T-helper 2 cell (primary cell): ENCODE measurements at places on chromosomes 2 and 18.
A peak's percentile ranks its signal among the peaks of the same experiment; 100 is the strongest.

DNA sequence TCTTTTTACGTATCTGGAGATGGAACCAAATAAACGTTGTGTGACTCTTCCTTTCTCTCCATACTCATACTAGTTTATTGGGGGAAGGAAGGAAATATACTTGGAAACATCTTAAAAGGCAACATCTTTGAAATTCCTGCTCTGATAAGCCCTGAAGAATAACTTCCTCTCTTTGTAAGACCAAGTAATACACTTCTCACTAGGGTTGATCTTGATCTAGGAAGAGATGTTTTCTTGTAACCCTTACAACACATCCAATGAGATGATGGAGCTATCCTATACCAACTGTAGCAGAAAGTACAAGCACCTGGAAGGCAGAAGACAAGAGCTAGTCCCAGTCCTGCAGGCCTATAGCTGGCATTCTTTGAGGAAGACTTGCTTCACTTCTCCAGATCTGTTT lies 2.0 kb downstream of the ANKRD44 start:
- no peak for DNase-seq

DNA sequence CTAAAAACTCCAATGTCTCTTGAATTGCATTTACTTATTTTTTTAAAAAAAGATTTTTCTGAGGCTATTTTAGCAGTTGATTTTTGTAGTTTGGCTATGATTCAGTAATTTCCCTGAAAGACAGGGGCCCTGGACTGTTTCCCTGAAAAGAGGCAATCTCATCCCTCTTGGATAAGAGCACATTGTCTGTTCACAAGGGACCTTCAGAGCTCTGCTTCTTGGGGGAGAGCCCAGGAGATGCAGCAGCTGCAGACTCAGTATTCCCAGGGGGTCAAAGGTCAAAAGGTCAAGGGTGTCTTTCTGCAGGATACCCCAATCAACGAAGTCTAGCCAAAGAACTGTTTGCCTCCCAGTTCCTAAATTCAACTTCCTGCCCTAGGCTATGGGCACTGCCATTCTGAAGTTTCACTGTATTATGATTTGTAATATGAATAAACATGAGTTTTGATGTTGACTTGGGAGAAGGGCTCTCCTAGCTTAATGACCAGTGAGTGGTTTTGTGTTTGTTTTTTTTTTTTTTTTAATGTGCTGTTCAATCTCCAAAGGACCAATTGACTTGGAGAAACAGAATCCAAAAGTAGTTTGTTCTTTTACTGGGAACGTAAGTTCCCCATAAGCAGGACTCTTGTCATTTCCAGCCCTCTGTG lies 157.0 kb upstream of the SERPINE2 start:
- no peak for DNase-seq

GRCh38 chr2:240387669-240388358 lies 47.6 kb upstream of the GPC1 start:
- no peak for DNase-seq

DNA sequence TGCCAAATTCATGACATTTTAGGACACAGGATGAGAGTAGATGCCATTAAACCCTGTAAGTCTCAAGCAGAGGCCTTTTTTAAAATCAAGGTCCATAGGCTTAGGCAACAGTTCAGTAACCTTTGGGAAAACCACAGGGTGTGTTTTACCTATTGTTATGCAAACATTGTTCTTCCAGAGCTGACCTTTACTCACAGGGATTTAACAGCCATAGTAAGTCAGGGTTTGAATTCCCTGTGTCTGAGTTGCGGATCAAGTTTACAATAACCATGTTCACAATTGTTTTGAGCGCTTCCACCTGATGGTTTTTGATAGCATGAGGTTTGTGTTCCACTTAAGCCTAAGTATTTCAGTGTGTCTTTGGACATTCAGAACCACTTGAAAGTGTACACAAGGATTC lies 160.1 kb upstream of the BOD1L2 start:
- no peak for DNase-seq

- no peak for DNase-seq
Observed at GRCh38 chr18:44899832-44900231, 219.1 kb downstream of the SETBP1 start.

DNA sequence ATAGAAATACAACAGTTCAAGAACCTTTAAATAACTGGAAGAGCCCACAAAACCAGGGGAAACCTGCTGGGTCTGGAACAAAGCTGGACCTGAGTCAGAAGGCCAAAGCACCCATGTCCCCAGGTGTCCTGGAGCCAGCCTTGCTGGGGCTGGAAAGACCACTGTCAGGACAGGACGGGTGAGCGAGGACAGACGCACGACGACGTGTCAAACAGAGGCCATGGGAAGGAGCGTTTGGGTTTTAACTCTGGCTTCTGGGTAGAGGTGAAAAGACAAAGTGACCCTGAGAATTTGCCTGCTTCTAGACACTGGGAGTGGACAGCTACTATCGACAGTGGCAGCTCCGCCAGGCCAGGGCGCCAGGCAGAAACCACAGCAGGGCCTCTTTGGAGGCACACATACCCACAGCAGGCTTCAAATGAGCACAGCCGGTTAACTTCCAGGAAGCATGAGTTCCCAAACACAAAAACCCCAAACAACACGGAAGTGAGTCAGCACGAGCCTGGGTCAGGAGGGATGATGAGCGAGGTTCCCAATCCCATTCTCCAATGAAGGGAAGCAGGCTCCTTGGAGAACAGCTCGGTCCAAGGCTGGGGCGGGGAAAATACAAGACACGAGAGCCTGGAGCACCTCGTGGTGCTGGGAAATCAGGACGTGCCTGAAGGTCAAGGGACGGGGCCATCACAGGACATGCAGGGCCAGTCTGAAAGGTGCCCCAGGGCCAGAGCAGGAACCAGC lies 208.0 kb downstream of the TWIST2 start:
- no peak for DNase-seq

DNA sequence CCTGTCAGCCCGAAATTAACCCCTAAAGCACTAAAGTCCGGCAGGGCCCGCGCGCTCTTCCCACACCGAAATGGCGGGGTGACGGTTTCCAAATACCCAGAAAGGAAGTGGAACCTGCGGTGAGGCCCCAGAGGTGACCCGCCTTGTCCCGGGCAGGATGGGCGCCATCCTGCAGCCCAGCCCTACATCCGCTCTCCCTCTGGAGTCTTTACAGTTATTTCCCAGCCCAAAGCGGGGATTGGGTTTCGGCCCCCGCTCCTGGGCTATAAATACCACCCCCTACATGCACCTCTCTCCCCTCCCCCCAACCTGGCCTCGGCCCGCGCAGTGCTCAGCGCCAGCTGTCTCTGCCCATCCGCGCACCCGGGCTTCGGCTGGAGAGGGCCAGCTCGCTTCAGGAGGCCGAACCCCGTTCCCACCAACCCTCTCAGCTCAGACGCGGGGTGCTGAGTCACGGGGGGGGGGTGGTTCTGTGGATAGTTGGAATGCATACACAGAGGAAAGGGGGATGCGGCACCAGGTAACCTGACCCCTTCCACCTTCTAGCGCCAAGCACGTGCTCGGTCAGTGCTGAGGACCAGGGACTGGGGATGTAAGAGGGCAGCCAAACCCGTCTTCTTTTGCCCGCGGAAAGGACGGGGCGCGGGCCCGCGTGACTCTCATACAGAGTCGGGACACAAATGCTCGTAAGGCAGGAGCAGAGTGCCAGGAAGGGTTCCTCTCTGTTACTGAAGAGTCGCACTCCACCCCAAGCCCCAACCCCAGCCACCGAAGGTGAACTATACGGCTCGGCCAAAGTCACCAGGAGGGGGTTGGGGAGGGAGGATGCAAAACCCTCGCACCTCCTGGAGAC lies at the start of gene TUBA4B:
TSS of gene TUBA4B (plus strand) at position 344 of the 853 bp plus-strand sequence. CDS start at position 509, 165 bp downstream.
- DNase-seq, result peak; percentile 83

- DNase-seq, result peak; percentile 1
Observed at GRCh38 chr2:62941413-62941812, 109.2 kb upstream of the OTX1 start.

DNA sequence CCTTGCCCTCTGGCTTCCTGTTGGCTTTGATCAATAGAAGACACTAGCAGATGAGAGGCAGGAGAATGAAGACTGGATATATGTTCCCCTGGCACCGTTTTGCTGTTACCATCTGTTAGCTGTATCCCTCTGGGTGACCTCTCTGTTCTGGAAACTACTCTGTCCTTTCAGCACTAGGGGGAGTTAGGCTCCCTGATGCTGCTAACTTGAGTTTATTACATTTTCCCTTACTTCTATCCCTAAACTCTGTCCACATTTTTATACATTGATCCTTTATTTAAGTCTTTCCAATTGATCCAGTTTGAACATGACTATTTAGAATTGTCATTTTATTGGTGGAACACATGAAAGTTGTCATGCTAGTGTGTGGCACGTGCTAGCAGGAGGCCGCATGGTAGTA lies 1014.3 kb upstream of the CDH2 start:
- no peak for DNase-seq

GRCh38 chr2:216221811-216222210 lies 112.7 kb downstream of the XRCC5 start:
- no peak for DNase-seq

GRCh38 chr18:46369323-46369722 lies 265.1 kb downstream of the HAUS1 start:
- DNase-seq, result no peak

DNA sequence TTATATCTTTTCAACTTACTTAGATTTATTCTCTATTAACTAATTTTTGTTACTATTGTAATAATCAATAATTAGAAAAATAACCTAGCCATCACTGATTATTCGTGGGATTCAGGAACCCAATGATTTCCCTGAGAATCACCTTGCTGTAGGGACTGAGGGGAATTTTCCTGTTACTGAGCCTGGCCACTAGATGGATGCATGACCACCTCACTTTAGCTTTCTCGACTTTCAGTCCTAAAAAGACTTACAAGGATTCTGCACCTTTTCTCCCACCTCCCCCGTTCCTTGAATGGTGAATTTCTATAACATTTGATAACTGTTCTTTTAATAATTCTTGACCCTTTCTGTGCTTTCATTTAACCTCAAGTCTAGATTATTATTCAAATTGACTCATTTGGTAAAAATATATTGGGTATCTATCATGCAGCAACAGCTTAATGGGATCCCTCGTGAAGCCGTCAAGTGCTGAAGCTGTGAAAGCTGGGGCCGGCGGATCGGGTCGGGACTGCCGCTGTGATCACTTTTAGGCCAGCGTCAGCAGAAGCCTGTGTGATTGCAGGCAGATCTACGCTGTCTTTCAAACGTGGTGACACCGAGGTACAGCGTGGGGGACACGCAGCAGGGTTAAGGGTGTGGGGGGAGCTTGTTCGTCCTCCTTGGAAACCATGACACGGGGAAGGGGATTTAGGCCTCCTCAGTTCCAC lies 38.8 kb upstream of the TMEM18 start:
- no peak for DNase-seq

GRCh38 chr2:229153267-229153666 lies 117.8 kb downstream of the PID1 start:
- no peak for DNase-seq

DNA sequence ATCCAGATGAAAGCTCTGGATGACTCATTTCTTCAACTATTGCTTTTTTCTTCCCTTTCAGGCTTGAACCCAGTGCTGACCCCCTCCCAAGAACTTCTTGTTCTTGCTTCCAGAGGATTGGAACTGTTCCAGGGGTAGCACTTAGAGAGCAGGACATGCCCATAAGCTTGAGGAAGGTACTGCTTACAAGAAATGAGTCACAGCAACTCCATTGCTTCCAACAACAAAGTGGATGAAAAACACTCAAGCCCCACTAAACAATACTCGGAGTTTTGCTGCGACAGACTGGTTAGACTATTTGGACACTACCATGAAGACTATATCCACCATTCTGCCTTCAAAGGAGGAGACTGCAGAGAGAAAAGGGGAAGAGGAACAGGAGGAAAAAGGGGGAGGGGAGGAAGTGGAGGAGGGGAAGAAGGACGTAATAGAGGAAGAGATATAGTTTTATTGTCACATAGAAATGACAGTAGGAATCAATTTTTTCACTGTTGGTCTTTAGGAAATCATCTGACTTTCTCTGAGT lies 1.6 kb upstream of the EPC2 start:
- no peak for DNase-seq

- DNase-seq, result no peak
Observed at GRCh38 chr2:159066541-159067156, 98.2 kb downstream of the TANC1 start.

GRCh38 chr2:230327418-230328154 lies 593 bp downstream of the SP140L start:
- no peak for DNase-seq

- no peak for DNase-seq
Observed at GRCh38 chr2:20698916-20699613, 32.1 kb downstream of the GDF7 start.

- DNase-seq, result no peak
Observed at GRCh38 chr18:68763083-68763482, 34.8 kb upstream of the CCDC102B start.

GRCh38 chr2:152227969-152228592 lies 52.5 kb upstream of the STAM2 start:
- DNase-seq, result no peak

DNA sequence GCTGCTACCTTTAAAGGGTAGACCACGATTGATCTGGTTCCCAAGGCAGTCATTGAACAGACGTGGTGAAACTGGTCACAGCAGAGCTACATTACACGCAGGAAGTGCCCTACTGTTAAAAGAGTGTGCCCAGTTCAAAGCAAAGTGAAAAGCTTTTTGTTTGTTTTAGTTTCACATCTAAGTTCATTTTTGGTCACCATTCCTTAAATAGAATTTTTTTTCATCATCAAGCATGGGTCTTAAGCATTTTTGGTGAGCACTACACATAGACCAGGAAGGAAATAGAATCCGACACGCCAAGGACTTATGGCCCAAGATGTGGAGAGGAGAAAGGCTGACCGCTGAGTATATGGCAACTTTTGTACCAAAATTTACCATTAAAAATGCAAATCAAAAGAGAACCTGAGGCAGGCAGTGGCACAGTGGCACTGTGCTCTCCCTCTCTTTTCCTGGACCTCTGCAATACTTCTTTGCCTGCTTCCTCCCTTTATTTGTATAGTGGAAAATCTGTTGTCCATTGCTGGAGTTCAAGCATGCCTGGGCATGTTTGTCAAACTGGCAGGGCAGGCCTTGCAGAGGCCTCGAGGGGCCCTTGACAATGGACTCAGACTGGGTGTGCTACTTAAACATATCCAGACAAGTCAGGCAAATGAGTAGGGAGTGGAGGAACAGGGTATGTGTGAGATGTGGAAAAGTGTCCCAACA lies 42.6 kb upstream of the HNRNPA3 start:
- DNase-seq, result no peak

DNA sequence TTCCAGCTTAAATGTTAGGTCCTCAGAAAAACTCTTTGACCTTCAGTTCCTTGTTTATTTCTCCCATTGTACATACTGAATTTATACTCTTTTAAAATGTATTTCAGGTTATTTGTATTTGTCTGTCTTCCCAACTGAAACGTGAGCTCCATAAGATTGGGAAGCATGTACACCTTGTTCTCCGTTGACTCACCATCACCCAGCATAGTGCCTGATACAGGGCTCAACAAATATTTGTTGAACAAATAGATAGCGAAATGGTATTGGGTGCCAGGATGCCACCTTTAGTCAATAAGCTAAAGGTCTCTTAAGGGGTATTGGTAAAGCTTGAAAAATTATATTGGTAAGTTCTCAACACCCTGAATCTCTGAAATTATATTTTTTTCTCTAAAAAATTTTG lies 1841.3 kb upstream of the CELF4 start:
- DNase-seq, result no peak

GRCh38 chr2:118747637-118748036 lies 99.8 kb downstream of the EN1 start:
- DNase-seq, result no peak

GRCh38 chr2:62339413-62339812 lies 143.5 kb downstream of the B3GNT2 start:
- no peak for DNase-seq

- DNase-seq, result no peak
Observed at GRCh38 chr2:224772494-224772893, 56.3 kb upstream of the CCDC195 start.
